ENCODE measurements at places on chromosomes 12 and 14.

DNA sequence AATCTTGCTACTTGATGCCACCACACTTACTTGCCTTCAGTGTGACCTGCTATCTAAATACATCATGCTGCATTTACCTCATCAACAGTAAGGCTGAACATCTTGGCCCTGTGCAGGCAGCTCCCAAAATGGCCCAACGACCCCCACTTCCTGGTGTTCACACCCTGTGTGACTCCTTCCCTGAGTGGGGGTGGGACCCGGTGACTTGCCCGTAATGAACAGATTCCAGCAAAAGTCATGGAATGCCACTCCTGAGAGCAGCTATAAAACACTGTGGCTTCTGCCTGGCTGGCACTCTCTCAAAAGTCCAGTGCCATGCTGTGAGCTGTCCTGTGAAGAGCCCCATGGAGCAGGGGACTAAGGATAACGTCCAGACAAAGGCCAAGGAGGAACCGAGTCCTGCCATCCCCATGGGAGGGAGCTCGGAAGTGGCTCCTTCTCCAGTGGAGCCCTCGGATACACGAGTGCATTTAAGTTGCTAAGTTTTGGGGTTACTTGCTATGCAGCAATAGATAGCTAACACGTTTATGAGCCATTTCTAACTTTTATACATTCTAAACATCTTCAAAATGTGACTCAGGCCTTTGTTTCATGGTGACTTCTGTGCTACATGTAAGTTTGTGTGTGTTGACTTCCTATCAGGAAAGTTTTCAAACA is 33.0 kb downstream of the P2RX2 start:
- DNase-seq, result no peak

DNA sequence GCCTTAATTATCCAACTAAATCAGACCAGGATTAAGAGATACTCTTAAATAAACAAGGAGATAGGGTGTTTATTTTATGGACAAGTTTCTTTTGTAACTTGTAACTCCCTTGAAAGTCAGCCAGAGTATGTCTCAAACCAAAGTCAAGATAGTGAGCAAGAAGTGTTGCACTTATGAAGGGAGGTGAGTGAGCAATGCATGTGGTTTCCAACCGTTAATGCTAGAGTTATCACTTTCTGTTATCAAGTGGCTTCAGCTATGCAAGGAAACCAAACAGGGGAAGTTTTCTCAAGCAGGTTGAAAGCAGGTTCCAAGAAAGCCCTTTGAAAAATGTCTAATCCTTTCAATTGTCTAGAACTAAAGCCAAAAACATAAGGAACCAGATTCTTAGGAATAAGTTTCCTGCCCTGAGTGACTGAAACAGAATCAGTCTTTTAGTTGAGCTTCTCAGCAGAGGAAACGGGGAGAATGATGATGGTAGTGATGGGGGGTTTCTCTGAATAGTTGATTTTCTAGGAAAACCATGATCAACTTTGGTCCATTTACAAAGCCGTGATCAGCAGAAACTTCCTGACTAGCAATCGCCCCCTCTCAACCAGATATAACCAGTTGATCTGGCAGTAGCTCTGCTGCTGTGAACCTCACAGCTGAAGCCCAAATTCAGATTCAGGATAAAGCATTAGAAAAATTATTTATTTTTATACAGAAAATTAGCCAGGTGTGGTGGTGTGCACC is 128.4 kb downstream of the DAD1 start:
- DNase-seq, result no peak

- no peak for DNase-seq
These were observed 37.5 kb upstream of the DTX1 start for GRCh38 chr12:113019025-113019424.

DNA sequence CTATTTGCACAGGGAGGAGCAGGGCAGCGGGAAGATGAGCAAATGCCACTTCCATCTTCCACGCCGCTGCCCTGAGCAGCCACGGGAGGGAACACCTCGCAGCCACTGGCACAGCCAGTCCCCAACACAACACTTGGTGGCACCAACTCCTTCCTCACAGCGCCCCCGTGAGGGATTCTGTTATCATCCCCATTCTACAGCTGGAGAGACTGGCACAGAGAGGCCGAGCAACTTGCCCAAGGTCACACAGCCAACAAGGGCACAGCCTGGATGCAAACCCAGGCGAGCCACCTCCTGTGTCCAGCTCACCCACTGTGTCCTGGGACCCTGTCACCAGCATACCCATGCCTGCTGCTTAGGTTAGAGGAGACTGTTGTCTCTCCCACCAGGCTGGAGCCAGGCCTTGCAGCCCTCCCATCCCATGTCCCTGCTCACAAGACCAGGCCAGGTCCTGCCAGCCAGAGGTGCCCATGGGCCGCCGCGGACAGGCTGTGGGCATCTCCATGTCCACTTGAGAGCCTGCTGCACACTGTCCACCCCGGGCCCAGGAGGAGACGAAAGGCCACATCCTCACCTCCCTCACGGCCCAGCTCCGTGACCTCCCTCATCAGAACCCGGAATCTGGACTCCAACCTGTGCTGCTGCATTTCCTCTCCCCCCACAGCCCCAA is 57.0 kb downstream of the NCOR2 start:
- DNase-seq, result no peak

DNA sequence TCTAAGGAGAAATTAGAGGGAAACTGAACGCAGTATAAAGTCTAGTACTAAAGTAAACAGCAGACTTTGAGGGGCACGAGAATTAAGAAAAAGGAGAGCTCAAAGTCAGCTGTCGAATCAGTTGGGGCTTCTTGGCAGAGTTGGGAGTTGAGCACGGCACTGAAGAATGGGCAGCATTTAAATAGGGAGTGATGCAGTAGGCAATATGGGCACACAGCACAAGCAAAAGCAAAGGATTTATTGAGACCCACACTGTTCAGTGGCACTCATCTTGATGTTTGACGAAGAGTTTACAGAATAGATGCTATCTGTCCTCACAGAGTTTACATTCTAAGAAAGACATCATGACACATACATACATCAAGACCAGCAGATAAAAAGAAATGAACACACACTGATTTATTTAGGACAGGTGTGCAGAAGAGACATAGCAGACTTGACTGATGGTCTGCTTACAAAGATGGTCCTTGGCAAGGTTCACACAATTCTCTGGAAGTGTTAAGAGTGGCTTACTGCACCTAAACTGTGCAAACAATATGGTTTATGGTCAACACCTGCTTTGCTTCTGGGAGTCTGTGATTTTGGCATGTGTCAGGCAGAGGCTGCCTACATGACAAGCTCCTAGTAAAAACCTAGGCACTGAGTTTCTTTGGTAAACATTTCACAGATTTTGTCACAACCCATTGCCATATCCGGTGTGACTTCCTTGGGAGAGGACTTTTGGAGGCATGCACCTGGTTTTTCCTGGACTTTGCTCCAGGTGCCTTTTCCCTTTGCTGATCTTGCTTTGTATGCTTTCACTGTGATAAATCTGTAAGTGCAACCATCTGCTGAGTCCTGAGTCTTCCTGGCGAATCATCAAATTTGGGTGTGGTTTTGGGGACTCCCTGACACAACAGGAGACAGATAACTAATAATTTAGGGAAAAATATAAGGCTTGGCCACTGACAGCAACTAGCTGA is 26.3 kb downstream of the ALKBH1 start:
- no peak for DNase-seq

DNA sequence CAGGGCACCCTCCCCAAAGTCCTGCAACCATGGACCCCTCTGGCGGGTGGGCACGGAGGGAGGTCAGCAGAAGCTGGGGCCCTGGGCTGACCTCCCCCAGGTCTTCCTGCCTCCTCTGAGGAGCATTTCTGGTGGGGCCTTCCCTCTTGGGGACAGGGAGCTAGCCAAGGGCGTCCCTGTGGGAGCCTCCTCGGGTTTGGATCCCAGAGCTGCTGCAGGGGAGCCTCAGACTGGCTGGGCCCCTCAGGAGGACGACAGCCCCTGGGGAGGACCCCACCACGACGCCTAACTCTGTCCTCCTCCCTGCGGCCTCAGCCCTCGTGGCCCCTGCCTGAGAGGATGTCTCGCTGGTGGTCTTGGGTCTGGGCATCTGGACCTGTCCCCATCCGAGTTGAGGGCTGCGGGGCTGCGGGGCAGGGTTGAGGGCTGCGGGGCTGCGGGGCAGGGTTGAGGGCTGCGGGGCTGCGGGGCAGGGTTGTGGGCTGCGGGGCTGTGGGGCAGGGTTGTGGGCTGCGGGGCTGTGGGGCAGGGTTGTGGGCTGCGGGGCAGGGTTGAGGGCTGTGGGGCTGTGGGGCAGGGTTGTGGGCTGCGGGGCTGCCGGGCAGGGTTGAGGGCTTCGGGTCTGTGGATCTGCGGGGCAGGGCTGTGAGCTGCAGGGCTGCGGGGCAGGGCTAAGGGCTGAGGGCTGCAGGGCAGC is 37.4 kb downstream of the FBRSL1 start:
- DNase-seq, result no peak

DNA sequence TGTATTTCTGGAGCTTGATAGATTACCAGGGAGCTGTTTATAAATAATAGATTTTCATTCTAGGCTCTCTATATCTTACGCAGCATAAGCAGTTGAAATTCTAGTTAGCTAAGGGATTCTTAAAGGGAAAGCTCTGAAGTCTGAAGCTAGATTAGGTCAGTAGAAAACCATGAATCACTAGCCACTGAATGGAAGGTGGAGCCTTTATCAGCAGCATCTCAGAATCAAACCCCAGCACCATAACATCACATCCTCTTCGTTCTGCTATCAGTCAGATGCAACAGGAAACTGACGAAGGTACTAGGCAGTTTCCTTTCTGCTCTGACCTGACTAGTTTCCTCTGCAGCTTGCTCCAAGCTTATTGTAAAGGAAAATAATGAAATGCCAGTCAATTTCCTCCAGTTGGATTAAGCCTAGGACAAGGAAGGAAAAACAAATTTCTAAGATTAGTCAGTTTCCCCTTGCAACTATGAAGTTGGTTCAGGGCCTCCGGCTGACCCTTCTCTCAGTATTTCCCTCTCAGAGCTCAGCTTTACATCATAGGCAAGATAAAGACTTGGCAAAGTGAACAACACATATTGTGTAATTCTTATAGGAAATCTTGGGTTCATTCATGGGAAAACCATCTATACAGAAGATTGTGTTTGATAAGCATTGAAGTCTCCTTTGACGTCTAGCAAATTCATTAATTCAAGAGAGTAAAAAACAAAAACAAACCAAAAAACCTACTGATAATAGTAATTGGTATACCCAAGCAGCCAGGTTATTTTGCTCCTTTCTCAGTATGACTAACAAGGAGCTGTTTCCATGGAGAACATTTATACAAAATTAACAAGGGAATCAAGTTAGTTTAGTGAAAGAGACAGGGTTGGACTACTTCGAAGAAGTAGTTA is 43.4 kb upstream of the CFAP54 start:
- no peak for DNase-seq

GRCh38 chr14:53890611-53891101 is 66.0 kb downstream of the BMP4 start:
- DNase-seq, result no peak

GRCh38 chr14:51607711-51608110 is 44.0 kb upstream of the FRMD6 start:
- no peak for DNase-seq

- no peak for DNase-seq
These were observed 41.3 kb upstream of the TESC start for GRCh38 chr12:117140397-117141096.

DNA sequence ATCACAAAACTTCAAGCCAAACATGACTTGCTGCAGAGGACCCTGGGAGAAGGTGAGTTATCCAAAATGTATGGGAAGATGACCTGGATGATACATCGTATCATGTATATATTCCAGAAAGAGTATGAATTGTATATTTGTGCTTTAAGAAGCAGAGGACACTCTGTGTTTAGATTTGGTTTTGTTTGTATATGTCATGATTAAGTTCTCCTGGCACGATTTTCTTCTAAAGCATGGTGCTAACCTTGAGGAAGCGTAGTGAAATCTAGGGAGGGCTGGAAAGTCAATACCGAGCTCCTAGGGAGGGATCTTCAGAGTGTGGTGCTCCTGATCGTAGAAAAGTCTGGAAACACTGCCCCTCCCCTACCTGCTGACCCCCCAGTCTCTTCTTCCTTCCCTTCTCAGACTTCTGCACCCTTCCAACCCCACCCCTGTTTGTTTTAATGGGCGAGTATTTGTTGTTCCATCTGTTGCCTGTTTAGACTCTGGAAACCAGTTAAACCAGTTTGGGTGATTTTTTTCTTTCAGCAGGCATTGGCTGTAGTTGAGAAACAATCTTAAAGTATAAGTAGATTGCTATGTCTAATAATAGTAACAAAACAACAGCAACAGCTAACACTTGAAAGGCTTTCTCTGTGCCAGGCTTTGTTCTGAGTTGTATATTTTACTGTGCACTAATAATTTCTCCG is 141.6 kb downstream of the KICS2 start:
- no peak for DNase-seq

DNA sequence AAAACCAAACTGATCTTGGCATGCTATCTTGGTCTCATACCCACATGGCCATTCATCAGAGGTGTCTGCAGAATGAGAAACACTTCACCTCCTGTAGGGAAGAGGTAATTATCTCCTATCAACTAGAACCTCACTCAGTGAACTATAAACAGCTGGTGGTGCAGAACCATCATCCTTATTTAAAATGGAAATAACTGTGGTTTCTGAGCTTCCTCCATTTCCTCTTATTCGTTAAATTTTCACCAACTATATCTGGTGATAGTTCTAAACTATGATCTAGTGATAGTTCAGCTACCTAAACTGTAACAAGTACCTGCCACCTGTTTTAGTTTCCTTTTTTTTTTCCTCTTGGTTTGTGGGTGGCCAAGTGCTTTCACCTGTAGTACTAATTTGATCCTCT is 218.5 kb downstream of the FUT8 start:
- no peak for DNase-seq

- no peak for DNase-seq
These were observed 4.6 kb downstream of the AHNAK2 start for GRCh38 chr14:104973385-104974145.

DNA sequence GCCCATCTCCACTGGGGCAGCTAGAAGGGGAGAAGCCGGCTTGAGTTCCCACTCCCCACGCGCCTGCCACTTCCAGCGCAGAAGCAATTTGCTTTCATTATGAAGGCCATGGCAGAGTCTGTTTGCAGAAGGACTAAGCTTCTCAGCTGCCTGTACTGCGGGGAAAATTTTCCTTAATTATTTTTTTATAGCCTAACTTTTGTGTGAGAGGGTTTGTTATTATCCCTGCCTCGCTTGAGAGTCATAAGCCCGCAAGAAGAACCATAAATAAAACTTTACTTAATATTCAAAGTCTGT is 56.0 kb upstream of the DLK1 start:
- no peak for DNase-seq
